ENCODE measurements at places on chromosomes 11 and 22.

DNA sequence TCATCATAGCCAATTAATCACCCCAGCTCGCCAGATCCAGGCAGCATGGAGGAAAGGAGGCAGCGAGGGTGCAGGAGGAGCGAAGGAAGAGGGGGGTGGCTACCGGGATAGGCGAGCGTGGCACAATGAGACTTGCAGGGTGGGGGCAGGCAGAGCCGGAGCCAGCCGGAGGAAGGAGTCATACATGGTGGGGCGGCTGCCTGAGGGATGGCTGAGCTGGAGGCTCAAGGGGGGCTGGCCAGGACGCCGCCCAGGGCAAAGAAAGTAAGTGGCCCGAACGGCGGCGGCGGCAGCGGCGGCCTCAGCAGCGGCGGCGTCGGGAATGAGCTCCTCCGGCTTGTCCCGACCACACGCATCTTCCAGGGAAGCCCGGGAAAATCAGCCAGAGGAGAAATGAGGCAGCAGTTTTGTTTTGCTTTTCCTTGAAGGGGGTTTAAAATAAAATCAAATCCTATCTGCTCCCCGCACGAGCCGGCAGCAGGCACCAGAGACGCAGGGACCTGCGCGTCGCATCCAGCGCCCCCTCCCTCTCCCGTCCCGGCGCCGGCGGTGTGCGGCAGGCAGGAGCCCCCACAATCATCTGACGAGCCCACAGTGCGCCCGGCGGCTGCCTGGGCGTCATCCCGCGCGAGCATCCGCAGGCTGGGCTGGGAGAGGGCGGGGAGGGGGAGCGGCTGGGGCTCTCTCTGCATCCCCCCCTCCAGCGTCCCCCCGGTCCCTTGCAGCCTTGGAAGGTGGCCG is 263.6 kb downstream of the CTTN start:
- DNase-seq, result no peak

DNA sequence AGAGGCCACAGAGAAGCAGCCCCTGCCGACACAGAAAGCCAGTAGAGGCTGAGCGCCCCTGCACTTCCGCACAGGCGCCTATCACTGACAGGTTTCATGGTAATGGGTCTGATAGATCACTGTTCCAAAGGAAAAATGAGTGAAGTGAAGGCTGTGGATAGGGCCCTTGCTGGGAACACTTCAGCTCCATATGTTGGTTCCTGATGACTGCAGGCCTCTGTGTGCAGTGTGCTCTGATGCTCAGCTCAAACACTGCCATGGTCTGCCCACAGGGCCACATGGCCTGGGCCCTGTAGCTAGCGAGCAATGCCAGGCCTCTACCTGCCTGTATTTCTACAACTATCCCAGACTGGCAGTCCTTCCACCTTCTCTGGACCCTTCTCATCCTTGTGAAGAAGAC is 62.7 kb upstream of the CLTCL1 start:
- no peak for DNase-seq

DNA sequence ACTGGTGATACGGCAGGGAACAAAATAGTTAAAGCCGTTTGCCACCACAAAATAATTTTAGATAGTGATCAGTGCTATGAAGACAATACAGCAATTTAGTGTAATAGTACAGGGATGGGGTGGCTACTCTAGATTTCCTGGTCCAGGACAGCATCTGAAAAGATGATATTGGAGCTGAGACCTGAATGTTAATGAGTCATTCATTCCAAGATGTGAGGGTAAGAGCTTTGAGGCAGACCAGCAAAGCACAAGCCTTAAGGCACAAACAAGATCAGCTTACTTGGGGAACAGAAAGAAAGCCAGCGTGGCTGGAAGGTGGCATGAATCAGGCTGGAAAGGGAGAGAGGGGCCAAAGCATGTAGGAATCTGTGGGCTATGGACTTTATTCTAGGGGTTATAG is 132.3 kb downstream of the TRIM44 start:
- no peak for DNase-seq

DNA sequence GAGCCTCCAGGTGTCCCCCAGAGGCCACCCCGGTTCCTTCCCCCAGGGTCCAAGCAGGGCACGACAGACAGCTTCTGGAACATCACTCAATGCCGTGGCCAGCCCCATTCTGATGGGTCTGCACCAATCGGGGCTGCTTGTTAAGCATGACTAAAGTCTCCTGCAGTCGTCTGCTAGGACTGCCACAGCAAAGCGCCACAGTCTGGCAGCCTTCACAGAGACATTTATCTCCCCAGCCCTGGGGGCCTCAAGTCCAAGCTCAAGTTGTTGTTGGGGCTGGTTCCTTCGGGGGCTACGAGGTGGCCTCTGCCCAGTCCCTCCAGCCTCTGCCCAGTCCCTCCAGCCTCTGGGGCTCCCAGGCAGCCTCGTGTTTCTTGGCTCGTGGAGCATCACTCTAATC is 14.0 kb upstream of the CD81 start:
- DNase-seq, result no peak

DNA sequence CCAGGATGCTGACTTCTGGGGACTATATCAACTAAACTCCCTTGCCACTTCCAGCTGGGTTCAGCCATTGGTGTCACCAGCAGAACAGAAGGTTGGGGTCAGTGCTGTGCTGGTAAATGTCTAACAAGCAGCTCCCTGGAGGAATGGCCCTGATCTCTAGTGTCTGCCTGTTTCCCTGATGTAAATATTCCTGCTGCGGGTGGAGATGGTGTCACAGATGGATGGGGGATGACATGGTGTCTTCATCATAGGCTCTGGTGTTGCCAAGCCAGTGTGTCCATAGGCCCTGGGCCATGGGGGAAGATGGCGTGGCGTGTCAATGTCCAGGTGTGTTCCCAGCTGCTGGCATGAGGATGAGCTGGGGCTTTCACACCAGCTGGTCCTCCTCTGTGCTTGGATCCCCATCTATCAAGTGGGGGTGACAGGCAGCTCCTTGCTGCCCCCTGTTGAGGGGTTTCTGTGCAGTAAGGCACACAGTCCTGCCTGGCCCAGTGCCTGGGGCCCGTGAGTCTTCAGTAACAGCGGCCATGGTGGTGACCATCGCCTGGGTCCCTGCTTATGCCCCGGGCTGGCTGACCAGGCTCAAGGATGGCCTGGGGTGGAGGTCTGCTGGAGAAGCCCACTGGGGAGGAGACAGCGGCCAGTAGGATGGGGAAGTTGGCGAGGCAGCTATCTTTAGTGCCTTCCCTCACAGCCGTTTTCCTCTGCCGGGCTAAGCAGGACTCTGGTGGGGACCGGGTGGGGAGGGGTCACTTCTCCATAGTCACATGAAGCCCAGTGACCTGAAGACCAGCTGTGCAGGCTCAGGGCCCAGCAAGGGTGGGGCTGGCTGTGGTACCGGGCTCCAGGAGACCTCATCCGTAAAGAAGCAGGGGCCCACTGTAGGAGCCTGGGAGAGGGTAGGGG is 12.7 kb downstream of the RPL3 start:
- no peak for DNase-seq

- DNase-seq, result no peak
Measured at GRCh38 chr11:73461335-73461840, 85.2 kb downstream of the RELT start.

DNA sequence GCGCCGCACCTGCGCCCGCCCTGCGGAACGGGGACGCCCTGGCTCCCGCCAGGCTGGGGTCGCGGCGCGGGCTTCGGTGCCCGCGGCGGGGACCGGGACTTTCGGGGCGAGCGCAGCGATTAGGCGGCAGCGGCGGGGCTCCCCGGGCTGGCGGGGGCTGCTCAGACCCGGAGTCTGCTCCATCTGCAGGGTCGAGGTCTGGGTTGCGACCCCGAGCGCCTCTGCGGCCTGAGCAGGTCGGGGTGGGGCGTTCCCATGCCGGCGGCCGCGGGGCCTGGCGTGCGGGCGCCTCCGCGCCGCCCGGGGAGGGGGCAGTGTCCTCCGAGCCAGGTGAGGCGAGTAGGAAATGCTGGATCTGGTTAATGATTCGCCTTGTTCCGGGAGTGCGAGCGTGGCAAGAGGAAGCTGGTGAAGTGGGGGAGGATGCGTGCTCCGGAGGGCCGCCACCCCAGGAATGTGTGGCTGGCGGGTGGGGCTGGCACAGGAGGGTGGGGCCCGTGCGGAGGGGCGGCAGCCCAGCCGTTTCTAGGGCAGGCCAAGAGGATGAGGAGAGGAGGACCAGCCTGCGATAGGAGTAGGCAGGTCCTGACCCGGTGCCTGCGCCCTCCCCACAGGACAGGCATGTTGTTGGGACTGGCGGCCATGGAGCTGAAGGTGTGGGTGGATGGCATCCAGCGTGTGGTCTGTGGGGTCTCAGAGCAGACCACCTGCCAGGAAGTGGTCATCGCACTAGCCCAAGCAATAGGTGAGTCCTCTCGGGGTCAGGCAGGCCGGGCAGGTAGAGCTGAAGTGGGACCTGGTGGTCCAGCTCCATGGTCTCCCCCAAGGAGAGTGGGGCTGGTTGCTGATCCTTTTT is 606 bp downstream of the RASSF7 start:
- no peak for DNase-seq

GRCh38 chr11:103731670-103732069 is 304.8 kb upstream of the DDI1 start:
- no peak for DNase-seq

GRCh38 chr11:7964873-7965272 is 374 bp downstream of the NLRP10 start:
- no peak for DNase-seq

DNA sequence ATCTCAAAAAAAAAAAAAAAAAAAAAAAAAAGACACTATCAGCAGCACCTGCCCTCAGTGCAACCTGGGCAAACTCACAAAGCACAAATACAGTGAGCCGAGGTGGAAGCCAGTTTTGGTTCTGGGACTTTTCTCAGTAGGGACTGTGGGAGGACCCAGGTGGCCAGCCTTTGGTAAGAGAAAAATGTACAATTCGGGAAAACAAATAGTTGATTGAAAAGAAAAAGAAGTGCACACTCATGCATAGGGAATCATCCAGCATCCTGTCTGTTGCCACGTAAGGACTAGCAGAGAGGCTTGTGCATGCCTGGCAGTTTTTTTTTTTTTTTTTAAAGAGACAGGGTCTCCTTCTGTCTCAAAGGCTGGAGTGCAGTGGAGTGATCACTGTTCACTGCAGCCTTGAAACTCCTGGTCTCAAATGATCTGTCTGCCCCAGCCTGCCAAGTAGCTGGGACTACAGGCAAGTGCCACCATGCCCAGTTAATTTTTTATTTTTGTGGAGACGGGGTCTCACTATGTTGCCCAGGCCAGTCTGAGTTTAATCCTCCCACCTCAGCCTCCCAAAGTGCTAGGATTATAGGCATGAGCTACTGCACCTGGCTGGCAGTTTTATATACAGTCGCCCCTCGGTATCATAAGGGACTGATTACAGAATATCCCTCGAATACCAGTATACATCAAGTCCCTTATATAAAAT is 36.7 kb downstream of the TPST2 start:
- DNase-seq, result no peak

GRCh38 chr11:93756748-93757147 is 15.3 kb downstream of the C11orf54 start:
- DNase-seq, result no peak

- DNase-seq, result no peak
Measured at GRCh38 chr11:44159848-44160721, 64.6 kb downstream of the EXT2 start.

- no peak for DNase-seq
Measured at GRCh38 chr22:44225091-44225689, 44.5 kb downstream of the PARVG start.

- DNase-seq, result no peak
Measured at GRCh38 chr22:49006207-49007012, 821.3 kb downstream of the BRD1 start.

DNA sequence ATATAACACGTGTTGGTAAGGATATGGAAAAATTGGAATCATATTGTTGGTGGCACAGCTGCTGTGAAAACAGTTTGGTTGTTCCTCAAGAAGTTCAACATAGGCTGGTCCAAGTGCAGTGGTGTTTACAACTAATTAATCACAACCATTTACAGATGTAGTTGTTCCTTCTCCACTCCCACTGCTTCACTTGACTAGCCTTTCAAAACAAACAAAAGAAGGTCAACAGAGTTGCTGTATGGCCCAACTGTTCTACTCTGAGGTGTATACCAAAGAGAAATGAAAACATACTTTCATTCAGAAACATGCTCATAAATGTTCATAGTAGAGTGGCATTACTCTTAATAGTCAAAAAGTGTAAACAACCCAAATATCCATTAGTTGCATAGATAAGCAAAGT is 36.6 kb upstream of the ACAT1 start:
- DNase-seq, result no peak

DNA sequence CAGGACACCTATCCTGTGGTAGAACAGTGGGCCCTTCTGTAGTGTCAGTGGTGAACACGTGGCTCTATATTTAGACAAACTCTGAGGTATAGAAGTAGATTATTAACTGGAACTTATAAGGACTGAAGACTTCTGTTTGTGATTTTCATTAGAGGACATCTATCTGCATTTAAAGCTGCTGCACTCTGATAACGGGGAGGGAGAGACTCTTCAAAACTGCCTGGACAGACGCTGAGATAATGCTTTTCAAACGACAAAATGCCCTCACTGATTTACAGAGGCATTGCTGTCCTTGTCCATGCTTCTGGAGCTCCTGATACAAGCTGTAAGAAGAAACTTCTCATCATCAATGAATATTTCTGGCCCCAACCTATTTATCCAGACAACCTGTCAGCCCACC is 425.2 kb downstream of the OPCML start:
- DNase-seq, result no peak

- DNase-seq, result no peak
Measured at GRCh38 chr22:47943729-47944700, 1181.6 kb downstream of the TBC1D22A start.

DNA sequence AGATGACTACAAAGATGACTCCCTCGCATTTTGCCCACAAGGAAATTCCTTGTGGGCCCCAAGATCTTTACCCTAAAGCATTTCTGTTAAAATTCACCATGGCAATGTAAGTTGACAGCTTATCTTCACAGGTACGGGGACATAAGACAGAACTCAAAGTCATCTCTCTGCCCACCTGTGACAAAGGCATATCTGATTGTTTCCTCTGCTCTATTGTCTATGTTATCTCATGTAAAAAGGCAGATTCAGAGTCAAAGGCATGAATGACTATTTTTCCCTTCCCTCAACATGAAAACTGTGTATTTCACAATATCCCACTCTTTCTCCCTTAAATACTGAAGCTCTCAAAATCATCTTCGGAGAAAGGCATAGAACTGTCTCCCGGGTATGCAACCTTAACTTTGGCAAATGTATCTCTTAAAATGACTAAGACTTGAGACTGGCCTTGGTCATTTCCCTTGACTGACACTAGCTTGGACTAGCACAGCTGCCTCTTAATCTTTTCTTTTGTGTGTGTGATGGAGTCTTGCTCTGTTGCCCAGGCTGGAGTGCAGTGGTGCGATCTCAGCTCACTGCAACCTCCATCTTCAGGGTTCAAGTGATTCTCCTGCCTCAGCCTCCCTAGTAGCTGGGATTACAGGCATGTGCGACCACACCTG is 103.2 kb downstream of the MICAL3 start:
- no peak for DNase-seq

Measured in stimulated activated CD8-positive, alpha-beta memory T cell treated with anti-CD3 and anti-CD28 coated beads, Interleukin-4, amount 100 ng/mL, for 1 hour (primary cell).